Dermis microvascular lymphatic vessel endothelial cell (primary cell): ENCODE measurements at places on chromosomes 3 and 15.

DNA sequence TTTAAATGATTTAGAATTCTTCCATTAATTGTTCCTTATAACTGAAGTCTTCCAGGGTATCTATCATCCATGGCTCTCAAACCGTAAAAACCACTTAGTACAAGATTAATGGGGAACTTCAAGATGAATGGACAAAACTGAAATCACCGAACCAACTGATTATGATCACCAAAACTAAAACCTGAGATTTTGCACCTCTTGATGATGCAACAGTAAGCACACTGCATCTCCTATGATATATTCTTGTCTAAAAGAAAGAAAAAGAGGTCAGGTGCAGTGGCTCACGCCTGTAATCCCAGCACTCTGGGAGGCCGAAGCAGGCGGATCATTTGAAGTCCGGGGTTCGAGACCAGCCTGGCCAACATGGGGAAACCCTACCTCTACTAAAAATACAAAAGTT is 3.6 kb upstream of the ISY1 start:
- DNase-seq, result no peak

- DNase-seq, result peak; percentile 64
These were observed 3.6 kb downstream of the HGD start for GRCh38 chr3:120678331-120678947.

- DNase-seq, result no peak
These were observed 54.9 kb downstream of the OCA2 start for GRCh38 chr15:28044121-28044672.

DNA sequence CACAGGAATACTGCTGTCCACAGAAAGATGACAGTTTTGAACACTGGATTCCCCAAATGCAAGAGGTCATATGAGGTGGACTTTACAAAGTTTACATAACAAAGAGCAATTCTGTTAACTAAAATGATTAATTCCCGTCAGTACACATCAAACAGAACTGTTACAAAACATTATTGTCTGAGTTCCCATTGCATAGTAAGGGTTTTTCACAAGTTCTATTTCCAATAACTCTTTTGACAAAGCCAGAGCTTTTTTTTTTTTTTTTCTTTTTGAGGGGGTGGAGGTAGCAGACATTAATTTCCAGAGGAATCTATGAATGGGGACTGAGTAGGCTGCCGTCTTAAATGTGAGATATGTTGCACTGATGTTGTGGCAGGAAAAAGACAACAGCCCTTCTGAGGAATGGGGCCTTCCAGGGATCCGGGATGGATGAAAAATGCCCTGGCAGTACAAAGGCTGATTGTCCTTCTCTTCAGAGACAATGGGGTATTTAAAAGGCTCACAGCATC is 178.1 kb upstream of the KBTBD8 start:
- DNase-seq, result no peak

GRCh38 chr3:23762759-23763477 is 42.8 kb upstream of the UBE2E1 start:
- no peak for DNase-seq

GRCh38 chr3:16907243-16907642 is 22.5 kb downstream of the PLCL2 start:
- DNase-seq, result peak; percentile 35

- no peak for DNase-seq
These were observed 49.9 kb downstream of the TSC22D2 start for GRCh38 chr3:150458001-150458400.

DNA sequence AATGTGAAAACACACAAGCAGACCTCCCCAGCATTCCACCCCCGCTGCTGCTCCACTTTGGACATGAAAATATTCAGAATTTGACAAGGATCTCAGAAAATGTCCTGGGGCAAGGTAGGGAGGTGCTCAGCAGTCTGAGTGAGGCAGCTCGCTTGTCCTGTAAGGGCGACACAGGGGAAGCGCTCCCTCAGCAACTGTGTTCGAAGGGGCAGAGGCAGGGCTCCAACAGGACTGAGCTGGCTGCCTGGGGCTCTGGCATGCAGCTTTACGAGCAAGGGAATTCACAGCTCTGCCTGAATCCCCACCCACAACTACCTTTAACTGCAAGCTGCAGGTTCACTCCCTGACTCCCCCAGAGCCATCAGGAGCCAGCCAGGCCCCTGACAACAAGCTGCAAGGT is 287.0 kb upstream of the LYSMD4 start:
- DNase-seq, result no peak

DNA sequence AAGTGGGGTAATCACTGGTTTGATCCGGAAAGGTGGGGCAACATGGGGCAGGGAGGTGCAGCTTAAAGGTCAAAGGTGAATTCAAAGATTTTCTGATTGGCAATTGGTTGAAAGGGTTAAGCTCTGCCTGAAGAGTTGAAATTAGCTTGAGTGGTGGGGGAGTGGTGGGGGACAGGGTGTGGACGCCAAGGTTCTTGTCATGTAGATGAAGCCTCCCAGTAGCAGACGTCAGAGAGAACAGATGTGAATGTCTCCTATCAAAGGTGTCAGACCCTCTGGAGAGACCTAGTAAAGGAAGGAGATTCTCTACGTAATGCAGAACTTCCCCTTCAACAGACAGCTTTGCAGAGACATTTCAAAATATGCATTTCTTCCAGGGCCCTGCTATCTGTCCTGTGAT is 62.8 kb downstream of the ABCC5 start:
- DNase-seq, result no peak

DNA sequence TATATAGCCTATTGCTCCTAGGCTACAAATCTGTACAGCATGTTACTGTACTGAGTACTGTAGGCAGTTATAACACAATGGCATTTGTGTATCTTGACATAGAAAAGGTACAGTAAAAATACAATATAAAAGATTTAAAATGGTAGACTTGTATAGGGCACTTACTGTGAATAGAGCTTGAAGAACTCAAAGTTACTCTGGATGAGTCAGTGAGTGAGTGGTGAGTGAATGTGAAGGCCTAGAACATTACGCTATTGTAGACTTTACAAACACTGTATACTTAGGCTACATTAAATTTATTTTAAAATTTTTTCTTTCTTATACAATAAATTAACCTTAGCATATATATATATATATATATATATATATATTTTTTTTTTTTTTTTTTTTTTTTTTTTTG is 140.0 kb upstream of the UBE2E1 start:
- no peak for DNase-seq

GRCh38 chr15:64990168-64990470 is 405 bp upstream of the SPG21 start:
- no peak for DNase-seq

GRCh38 chr3:134315286-134316106 is 58.8 kb downstream of the AMOTL2 start:
- no peak for DNase-seq

DNA sequence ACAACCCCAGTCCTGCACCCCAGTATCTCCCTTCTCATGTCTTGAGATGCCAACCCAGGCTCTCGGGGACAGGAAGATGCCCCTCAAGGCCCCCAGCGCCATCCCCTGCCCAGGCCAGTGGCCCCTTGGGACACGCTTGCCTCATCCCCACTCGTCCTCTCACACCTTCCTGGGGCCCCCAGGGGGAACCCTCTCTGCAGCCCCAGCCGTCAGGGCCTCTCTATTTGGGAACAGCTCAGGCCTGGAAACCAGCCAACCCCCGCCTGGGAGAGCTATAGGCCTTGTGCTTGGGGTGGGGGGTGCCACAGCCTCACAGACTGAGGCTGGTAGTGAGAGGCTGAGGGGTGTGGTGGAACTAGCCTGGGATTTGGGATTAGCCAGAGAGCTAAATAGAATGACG is 7.8 kb downstream of the LINGO1 start:
- no peak for DNase-seq

- DNase-seq, result no peak
These were observed 110.1 kb downstream of the CADM2 start for GRCh38 chr3:85068911-85069310.

- DNase-seq, result no peak
These were observed 14.1 kb downstream of the CTSH start for GRCh38 chr15:78930577-78931388.

- DNase-seq, result no peak
These were observed 70.2 kb upstream of the ZBTB20 start for GRCh38 chr3:115217292-115217677.

DNA sequence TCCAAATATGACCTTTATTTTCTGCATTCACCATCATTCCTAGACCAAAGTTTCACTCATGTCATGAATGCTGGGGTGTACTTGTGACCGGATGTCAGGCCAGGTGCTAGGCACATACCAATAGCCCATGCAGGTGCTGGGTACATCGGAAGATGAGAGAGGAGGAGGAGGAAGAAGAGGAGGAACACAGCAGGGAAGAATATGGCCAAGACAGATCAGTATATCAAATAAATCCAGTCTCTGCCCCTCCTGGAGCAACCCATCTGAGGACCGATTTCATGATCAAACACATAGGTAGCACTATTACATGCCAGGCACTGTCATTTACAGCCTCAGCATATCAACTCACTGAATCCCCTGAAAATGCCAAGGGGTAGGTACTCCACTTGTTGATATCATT is 3.0 kb upstream of the WNT7A start:
- DNase-seq, result no peak

DNA sequence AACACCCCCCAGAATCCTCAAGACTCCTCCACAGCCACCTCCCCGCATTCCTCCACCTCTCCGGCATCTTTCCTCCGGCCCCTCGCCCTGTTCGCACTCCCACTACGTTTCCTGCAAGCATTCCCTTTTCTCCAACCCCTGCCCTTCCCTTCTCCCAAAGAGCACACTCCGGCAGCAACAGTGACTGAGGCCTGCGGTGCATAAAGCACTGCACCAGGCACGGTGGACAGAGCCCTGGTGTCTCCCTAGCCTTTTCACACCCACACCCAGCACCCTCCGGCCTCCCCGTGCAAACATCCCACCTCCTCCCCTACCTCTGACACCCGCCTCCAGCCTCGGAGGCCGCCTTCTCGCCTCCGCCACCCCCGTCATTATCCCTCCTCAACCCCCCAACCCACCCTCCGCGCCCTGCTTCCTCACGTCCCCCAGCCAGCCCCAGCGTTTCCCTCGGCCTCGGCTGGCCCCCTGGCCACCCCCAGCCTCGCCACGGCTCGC is 577 bp downstream of the ZNF148 start:
- DNase-seq, result no peak
